ENCODE measurements at places on chromosomes 5 and 9.
A peak's percentile ranks its signal among the peaks of the same experiment; 100 is the strongest.

- DNase-seq, result no peak
These were observed 76.3 kb upstream of the IQGAP2 start for GRCh38 chr5:76326577-76327302.

DNA sequence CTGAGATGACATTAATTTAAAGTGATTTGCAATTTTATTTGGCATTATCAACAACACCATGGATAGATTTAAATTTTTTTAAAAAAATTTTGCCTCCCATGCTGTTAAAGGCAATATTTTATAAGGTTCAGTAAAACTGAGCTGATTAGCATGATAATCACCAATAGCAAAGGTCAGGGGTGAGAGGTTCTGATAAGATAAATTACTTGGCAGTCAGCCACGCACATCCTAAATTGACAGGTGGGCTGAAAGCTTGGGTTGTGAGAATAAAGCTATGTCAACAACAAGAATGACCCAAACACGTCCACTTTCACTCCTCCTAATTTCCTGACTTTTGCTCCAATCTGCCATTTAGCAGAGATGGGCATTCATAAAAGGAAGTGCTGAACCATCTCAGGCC, 127.1 kb downstream of the LHFPL2 start:
- DNase-seq, result no peak

DNA sequence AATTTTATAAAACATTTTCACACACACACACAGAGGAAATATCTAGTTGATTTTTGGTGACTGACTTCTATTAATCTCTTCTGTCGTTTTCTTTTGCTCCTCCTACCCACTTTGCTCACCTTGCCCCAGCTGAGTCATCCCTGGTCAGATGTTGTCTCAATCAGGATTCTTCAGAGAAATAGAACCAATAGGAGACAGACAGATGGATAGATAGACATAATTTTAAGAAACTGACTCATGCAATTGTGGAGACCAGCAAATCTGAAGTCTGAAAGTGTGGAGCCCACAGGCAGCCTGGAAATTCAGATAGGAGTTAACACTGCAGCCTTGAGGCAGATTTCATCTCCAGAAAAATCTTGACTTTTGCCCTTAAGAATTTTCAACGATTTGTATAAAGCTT, 37.0 kb upstream of the PIK3R1 start:
- DNase-seq, result peak; percentile 29

DNA sequence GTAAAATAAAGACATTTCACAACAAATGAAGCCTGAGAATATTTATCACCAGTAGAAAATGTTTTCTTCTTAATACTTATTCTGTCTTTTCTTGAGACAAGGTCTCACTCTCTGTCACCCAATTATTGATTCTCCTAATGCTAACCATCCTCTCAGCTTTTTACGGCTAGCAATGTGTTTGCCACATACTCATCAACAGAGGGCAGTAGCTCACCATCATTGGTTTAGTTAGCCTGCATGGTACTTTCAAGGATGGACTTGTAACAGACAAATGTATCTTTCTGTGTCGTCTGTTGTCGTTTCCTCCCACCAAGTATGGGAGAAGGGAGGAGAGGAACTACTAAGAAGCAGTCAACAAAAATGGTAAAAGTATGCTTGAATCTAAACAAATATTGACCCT, 5.9 kb upstream of the ACO1 start:
- peak; percentile 32 for DNase-seq

DNA sequence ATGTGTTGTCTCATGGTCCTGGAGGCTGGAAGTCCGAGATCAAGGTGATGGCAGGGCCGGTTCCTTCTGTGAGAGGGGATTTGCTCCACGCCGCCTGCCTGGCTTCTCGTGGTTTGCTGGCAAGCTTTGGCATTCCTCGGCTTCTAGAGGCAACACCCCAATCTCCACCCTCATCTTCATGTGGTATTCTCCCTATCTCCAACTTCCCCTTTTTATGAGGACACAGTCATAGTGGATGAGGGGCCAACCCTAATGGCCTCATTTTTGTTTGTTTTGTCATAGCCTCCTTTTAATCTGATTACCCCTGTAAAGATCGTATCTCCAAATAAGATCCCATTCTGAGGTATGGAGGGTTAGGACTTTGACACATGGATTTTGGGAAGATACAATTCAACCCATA, 41.7 kb upstream of the CLK4 start:
- DNase-seq, result no peak

GRCh38 chr5:104498281-104498680, 935.7 kb upstream of the NUDT12 start:
- no peak for DNase-seq

DNA sequence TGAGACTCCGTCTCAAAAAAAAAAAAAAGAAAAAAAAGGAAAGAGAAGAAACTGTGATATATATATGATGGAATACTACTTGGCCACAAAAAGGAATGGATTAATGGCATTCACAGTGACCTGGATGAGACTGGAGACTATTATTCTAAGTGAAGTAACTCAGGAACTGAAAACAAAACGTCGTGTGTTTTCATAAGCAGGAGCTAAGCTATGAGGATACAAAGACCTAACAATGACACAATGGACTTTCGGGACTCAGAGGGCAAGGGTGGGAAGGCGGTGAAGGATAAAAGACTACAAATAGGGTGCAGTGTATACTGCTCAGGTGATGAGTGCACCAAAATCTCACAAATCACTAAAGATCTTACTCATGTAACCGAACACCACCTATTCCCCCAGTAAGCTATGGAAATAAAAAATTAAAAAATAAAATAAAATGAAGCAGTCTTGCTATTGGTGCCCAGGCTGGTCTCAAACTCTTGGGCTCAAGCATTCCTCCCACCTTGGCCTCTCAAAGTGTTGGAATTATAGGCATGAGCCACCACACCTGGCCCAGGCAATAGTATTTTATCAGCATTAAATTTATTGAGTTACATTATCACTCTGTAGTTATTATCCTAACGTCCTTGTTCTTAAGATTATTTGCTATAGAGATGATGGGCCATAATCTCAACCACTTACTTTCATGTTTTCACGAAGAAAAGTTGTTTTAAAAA, 71.5 kb upstream of the GPBP1 start:
- no peak for DNase-seq

- DNase-seq, result no peak
These were observed 18.4 kb upstream of the IQGAP2 start for GRCh38 chr5:76384705-76385104.

DNA sequence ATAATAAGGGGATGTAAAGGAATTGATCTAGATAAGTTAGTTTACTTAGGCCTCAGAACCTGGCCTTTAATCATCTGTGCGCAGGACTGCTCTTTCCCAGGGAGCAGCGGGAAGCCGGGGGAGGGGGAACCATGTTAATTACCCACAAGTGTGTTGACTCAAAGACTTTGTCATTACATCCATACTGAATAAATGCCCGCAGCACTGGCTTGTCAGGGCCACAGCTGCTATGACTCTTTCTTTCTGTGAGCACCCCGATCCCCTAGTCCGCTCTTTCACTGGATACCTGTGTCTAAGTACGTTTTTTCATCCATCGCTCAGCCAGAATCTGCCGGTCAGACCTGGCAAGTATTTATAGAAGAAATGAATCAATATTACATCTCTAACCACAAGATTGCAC, 249.3 kb upstream of the DMRT1 start:
- DNase-seq, result no peak

- DNase-seq, result no peak
These were observed 17.5 kb upstream of the POMT1 start for GRCh38 chr9:131485206-131485605.

DNA sequence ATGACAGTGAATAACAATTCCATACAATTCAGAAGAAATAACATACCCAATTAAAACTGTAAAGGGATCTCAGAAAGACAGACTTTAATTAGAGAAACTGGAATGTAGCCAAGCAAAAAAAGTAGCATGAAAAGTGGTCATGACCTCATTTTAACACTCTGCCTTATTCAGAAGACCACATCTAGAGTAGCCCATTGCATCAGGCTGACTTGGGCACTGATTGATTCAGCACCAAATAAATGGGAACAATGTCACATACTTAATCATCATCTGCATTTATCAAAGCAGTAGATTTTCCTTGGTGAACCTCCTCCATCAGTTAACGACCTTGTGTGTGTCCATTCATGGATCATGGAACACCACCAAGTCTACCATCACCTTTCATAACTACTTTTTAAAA, 992.1 kb downstream of the NR2F1-AS1 start:
- DNase-seq, result no peak

DNA sequence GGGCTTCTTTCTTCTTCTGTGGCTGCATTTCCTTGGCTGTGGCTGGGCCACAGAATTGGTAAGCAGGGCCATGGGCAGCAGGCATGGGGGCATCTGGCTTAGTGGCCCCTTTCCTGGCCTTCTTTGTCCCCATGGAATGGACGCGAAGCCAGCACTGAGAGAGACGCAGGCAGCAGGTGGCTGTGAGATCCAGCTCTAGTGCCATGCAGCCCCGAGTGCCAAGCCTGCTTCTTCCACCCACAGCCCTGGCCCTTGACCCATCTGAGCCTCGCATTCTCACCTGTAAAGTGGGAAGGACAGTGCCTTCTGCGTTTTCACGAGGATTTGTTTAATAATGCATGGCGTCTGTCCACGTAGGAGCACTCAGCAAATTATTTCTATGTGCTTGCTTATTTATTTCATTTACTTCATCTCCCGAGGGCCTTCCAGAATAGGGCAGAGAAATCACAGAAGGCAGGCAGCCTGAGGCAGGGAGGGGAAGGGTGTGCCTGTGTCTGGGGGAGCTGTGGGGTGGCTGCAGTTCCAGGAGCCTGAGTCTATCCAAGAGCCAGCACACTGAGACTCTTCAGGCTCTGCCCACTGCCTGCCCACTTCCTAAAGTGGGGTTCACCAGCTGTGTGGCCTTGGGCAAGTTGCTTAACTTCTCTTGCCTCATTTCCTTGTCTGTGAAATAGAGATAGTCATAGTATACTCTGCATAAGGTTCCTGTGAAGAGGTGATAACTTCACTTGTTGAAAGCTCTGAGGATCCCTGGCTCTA, 55.2 kb downstream of the NTNG2 start:
- DNase-seq, result no peak

GRCh38 chr5:81233080-81233634, at the start of gene CKMT2:
TSS of gene CKMT2 (plus strand) at chr5:81233322. CDS start at chr5:81251133, 17,811 bp downstream.
- no peak for DNase-seq

GRCh38 chr9:35954942-35955546, 2.9 kb downstream of the OR2S2 start:
- DNase-seq, result peak; percentile 64

DNA sequence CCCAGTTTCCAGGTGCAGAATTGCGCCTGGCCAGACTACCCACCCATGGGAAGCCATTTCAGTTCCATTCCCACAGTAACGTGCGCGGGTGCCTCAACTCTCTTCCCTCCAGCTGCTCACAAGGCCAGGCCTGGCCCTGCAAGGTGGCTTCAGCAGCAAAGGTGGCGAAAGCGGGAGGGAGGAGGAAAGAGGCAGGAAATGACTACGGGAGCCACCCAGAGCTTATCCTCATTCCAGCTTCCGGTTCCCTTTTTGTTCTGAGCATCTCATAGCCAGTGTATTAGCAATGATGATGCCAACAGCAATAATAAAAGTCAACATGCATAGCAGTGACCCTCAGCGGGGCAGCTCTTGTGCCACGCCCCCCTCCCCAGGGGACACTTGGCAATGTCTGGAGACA, 101.5 kb upstream of the BOD1 start:
- no peak for DNase-seq

- no peak for DNase-seq
These were observed 635.7 kb downstream of the RAB3C start for GRCh38 chr5:59218424-59219045.

DNA sequence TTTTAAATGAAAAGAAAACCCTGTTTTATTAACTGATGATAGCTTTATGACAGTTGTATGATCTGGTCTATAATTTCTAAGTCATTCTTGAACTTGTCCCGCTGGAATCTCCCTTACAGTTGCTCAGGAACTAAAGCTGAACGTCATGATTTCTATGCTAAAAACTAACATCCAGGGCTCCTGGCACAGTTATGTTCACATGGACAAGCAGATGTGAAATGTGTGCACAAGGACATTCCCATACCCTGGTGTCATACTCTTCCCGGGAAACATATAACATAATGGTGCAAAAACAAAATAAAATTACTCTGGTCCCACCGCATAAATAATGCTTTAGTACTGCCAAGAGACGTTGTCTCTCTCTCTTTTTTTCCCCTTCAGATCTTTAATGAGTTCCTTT, 134.9 kb downstream of the PRDM6 start:
- no peak for DNase-seq

DNA sequence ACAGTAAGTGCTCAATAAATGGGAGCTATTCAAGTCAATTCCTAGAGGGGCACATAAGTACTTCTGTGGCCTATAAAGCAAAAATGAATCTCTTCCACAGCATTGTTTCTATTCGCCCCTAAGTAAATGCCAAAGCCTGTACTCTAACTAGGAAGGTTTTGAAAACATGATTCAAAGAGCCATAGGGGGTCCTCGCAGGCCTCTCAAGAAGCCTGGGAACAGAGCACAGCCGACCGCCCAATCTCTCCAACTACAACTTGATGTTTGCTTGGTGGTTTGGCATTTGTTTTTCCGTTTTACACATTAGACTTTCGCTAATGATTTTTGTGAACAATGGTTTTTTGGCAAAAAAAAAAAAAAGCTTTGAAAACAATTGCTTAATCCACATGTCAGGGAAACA, 19.4 kb downstream of the EFNA5 start:
- no peak for DNase-seq

DNA sequence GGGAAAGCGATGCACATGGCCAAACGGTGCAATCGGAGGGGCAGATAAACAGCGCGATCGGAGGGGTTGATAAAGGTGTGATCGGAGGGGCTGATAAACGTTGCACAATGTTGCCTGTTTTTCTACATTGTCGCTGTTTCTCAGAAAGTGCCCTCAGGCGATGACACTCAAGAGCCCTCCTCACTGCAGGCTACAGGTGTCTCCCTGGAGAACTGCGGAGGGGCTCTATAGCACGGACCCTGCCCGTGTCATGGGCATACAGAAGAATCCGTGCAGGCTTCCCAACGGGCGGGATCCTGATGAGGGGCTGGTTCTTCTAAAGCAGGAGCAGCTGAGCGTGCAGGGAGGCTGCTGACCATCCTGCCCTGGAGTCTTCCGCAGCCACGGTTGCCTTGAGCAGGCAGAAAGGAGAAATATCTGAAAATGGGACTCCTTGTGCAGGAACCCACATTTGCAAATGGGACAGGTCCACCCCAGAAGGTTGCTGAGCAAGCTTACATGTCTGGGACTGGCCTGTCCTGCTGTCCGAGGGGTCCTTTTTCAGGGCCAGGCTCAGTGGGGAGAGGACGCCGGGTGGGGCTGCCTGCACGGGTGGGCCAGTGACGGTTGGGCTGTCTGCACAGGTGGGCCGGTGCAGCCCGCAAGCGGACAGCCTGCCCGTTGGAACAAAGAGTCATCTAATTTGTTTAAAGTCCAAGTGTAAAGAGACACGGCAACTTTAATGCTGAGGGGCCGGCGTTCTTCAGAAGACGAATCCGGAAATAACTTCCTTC, 25.1 kb upstream of the LPCAT1 start:
- no peak for DNase-seq

Data from activated CD4-positive, alpha-beta T cell treated with anti-CD3 and anti-CD28 coated beads for 36 hours (primary cell).